ENCODE measurements at places on chromosomes 2 and 18. TPM values are rescaled to one million over a fixed set of nuclear protein-coding genes. Genes with fewer than 3 reads are reported as not detected.
A peak's percentile ranks its signal among the peaks of the same experiment; 100 is the strongest.

- no peak for DNase-seq
Measured at GRCh38 chr18:45980229-45980628, 13.1 kb upstream of the EPG5 start.

GRCh38 chr2:25021791-25022362, 20.0 kb upstream of the EFR3B start:
- no peak for DNase-seq

- no peak for DNase-seq
Measured at GRCh38 chr2:40113997-40114396, 334.9 kb upstream of the THUMPD2 start.

- DNase-seq = peak; percentile 45
Measured at GRCh38 chr18:22020127-22020866, 149.1 kb upstream of the GATA6 start.

- DNase-seq = no peak
Measured at GRCh38 chr2:160347269-160347863, 146.2 kb downstream of the RBMS1 start.

GRCh38 chr2:234712421-234712935, 215.6 kb upstream of the ARL4C start:
- no peak for DNase-seq

GRCh38 chr2:235381261-235381912, 112.5 kb upstream of the AGAP1 start:
- no peak for DNase-seq

DNA sequence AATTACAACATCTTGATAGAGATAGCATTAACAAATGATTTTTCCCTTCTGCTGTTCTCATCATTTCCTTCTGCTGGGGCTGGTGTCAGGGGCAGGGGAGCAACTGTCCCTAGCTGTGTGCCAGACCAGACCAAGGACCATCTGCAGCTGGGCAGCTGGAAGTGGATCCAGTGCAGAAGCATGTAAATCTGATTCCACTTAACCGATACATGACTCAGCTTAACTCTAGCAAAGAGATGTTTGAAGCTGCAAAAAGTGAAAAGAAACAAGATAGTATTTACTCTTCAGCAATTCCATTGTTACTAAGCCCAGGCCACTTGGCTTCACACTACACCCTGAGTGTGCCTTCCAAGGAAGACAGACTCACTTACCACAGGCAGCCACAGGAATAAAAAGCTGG, 151.1 kb downstream of the GALNT1 start:
- no peak for DNase-seq

DNA sequence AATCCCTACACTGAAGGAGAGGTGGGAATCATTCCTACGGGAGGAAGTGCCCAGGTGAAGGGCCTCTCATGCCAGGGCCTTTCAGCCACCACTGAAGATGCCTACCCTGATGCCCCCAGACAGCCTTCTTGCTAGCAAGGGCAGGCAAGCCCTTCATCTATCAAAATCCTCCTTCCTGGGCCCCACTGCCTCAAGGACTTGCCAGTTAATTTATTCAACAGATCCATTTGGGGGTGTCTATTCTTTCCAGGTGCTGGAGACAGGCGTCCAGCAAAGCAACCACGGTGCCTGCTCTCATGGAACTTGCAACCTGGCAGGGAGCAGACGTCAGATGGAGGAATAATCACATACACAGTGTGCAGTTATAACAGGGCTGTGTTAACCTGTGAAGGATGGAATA, 95.5 kb downstream of the GYPC start:
- DNase-seq = no peak

DNA sequence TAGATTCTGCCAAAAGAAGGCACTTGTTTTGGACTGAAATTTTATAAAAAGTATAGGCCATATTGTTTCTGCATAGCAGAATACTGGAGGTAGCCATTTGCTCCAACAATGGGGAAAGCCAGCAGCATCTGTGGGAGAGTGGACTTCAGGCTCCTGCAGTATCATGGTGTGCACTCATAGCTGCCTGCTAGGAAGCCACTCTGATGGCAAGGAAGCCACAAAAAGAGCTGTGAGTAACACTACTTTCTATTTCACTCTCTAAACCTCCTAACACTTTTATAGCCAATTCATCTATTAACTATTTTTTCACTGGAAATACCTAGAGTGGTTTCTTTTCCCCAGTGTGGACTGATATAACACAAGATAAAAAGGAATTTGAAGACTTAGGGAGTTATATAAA, 144.4 kb upstream of the KCNJ3 start:
- no peak for DNase-seq

DNA sequence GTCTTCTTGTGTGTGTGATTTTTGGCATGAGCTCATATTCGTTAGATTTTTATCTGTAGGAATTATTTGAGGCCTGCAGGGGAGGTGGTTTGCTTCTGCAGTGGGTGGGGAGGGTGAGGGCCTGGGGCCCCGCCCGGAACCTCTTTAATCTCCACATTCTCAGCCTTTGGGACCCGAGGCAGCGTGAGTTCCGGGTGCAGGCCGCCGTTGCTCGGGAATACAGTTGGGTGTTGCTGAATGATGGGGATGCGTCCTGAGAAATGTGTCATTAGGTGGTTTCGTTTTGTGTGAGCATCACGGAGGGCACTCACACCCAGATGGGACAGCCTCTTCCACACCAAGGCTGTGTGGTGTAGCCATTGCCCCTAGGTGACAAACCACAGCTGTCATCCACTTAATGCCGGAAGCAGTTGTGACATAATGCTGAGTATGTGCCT, 13.7 kb upstream of the GAL3ST2 start:
- DNase-seq = peak; percentile 38

DNA sequence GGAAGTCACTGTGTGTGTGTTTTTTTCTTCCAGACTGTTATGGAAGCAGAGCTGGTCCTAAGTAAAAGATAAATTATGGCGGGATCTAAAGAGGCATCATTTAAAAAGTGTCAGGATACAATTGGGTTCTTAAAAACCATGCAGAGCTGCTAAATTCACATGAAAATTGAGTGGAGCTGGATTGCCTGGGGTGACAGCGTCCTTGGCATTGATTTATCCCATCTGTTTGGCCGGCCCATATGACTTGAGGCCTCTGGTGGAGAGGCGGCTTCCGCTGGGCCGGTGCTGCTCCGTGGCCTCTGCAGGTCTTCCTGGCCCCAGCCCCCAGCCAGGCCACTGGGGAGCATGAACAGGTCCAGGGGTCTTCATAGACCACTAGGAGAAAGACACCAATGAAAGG, 165.5 kb downstream of the GLI2 start:
- no peak for DNase-seq

- DNase-seq = no peak
Measured at GRCh38 chr2:238995634-238996033, 147.7 kb downstream of the TWIST2 start.

DNA sequence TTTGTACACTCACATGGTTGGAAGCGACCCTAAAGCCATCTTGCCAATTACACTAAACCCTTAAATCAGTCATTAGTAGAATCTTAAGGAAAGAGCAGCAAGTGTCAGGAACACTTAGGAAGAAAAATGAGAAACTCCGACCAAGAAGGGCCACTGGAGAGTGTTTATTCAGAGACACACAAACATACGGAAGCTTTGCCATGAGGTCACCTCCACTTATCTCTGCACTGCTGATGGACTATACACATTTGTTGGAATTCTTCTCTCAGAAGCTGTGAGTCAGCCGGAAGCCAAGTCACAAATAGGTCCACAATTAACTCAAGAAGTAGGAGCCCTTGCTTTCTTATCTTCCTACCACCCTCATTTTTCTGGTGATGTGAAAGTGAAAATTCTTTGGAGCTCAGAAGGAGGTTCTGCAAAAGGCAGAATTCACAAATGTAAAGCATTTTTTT, 21.6 kb downstream of the BMP10 start:
- no peak for DNase-seq

DNA sequence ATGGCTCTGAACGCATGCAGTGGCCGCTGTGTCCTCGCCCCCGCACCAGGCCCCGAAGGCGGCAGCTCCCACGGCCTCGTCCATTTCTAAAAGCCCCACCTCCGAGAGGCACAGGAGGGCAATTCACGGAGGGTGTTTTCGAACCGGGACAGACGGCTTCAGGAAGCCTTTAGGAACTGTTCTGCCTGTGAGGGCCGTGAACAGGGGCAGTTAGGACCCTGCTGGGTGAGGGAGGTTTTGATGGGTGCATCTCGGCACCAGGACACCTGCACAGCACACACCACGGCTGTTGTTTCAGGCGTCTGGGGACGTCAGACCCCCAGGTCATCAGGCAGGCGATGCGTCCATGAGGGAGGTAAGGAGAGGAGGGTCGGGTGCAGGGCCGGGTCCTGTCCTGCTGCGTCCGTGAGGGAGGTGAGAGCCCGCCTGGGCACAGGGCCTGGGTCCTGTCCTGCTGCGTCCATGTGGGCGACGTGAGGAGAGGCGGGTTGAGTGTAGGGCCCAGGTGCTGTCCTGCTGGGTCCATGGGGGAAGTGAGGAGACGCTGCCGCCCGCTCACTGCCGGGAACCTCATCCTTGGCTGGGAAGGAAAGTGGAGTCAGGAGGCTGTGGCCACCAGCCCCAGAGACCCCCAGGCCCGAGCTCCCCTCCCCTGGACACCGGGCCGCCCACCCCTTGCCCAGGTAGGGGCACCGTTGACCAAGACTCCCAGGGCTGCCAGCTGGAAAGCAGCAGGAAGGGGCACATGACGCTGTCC, 25.5 kb upstream of the KCNG2 start:
- DNase-seq = peak; percentile 5

- no peak for DNase-seq
Measured at GRCh38 chr2:241941691-241942301, 72.3 kb downstream of the RTP5 start.

DNA sequence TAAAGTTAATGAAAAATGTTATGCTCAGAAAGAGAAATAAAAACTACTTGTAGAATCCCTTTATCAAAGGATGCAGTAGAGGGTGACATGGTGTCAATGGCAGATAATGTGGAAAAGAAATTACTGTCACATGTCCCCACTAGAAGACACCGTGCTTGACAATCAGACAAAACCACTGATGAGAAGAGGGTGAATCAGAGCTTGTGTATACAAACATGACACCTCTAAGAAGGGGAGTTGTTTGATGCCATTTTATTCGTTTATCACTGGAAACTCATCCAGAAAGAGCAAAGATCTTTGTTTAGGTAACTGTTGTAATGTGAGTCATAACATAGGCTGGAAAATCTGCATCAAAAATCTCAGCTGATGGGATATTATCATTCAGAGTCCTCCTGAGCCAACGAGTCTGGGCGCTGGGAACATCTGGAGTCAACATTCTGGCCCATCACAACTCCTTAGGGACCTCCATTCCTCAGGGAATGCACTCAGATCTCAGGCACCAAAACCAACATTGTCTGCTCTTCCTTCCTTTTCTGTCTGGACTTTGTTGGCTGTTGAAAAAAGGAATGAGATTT, 49.5 kb upstream of the RAB12 start:
- no peak for DNase-seq

GRCh38 chr2:144459937-144460336, 60.0 kb downstream of the ZEB2 start:
- no peak for DNase-seq

DNA sequence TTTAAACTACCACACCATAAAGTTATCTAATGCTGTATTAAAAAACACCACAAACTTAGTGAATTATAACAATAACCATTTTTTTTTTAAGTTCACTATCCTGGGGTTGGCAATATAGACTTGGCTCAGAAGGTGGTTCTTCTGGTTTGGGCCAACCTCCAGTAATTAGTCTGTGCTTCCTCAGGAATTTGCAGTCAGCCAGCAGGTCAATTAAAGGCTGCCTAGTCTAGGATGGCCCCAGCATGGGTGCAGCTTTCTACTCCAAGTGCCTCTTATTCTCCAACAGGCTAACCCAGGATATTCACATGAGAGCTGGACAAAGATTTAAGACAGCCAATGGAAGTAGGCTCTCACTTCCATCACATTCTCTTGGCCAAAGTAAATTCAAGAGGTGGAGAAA, 379.1 kb upstream of the FIGN start:
- no peak for DNase-seq

DNA sequence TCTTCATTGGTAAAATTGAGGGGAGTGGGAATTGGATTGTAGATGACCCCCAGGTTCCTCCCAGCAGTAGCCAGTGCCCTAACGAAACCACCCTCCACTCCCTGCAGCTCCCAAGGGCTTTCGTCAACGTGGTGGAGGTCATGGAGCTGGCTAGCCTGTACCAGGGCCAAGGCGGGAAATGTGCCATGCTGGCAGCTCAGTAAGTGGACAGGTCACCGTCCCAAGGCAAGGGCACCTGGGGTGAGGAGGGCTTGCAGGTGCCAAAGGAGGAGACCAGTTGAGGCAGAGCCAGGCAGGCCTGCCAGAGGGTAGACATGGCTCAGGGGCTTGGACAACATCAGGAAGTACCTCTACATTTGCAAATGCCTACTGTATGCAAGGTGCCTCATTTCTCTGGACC, 122.6 kb upstream of the PPP1CB start:
- DNase-seq = no peak

GRCh38 chr2:118154176-118154575, 65.9 kb downstream of the INSIG2 start:
- no peak for DNase-seq

DNA sequence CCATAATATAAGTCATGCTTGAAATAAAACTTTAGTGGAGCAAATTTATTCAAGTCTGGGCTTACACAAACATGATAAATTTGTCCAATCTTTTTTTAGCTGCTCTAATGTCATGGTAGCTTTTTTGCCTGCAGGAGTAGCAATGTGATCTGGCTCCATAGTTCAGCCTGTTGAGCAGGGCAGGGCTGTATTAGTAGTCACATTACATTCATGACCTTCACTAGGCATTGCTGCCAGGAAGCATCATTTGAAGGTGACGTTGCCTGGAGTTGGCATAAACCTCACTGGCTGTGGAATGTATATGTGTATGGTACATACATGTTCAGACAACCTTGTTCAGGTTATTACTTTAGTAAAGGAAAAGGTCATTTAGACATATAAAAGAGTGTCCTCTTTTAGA, 76.6 kb downstream of the CCDC85A start:
- no peak for DNase-seq

- DNase-seq = no peak
Measured at GRCh38 chr2:59034106-59034505, 793.0 kb upstream of the FANCL start.

- DNase-seq = no peak
Measured at GRCh38 chr18:46171331-46171730, 67.1 kb downstream of the HAUS1 start.

- no peak for DNase-seq
Measured at GRCh38 chr18:79725486-79725885, 45.9 kb downstream of the CTDP1 start.

The TBR1 gene
- total RNA-seq = not detected

The ITPRIPL1 gene
- 2.6 TPM for total RNA-seq

The ADD2 gene
- total RNA-seq = 0.40 TPM

The EVX2 gene
- not detected for total RNA-seq

The DYNAP gene
- not detected for total RNA-seq

The POMC gene
- 7.9 TPM for total RNA-seq

The PSMA8 gene
- total RNA-seq = not detected

The PRKAG3 gene
- not detected for total RNA-seq

The KCNG2 gene
- 0.41 TPM for total RNA-seq

The CYP27C1 gene
- 0.64 TPM for total RNA-seq

The FBLN7 gene
- 1.2 TPM for total RNA-seq

The RESP18 gene
- total RNA-seq = not detected

The EPB41L5 gene
- total RNA-seq = 36.0 TPM

Data from transverse colon (tissue), 4 donors.